ENCODE measurements at places on chromosomes 12 and 14. TPM values are rescaled to one million over a fixed set of nuclear protein-coding genes. Genes with fewer than 3 reads are reported as not detected.

The FOXG1 gene
- total RNA-seq, result not detected

The HOXC11 gene
- total RNA-seq, result not detected

The ZFP36L1 gene
- 79.2 TPM for total RNA-seq

The IQSEC3 gene
- 0.98 TPM for total RNA-seq

The C14orf132 gene
- 6.7 TPM for total RNA-seq

The DCN gene
- total RNA-seq, result 145 TPM

The RNF212B gene
- total RNA-seq, result not detected

The C12orf54 gene
- total RNA-seq, result not detected

The GDF11 gene
- 2.7 TPM for total RNA-seq

The CAPZA3 gene
- not detected for total RNA-seq

The TROAP gene
- total RNA-seq, result 12.4 TPM

The ETFBKMT gene
- total RNA-seq, result 5.2 TPM

The TAS2R31 gene
- 3.3 TPM for total RNA-seq

The OR6C6 gene
- total RNA-seq, result not detected

The PRB2 gene
- total RNA-seq, result not detected

The HRK gene
- total RNA-seq, result 1.1 TPM

The ORAI1 gene
- total RNA-seq, result 13.7 TPM

The TGFB3 gene
- total RNA-seq, result 4.5 TPM

The STON2 gene
- total RNA-seq, result 24.1 TPM

The GLI1 gene
- total RNA-seq, result 1.8 TPM

The C12orf42 gene
- total RNA-seq, result not detected

The CHST11 gene
- total RNA-seq, result 4.4 TPM

The FAM181A gene
- not detected for total RNA-seq

The ZNF891 gene
- 1.4 TPM for total RNA-seq

The CAND1 gene
- 106 TPM for total RNA-seq

The KRT79 gene
- not detected for total RNA-seq

The COL2A1 gene
- 1.2 TPM for total RNA-seq

The KRT72 gene
- total RNA-seq, result not detected

The LRRK2 gene
- total RNA-seq, result 1.7 TPM

The CIDEB gene
- total RNA-seq, result 16.6 TPM

The RTL1 gene
- not detected for total RNA-seq

The TMEM63C gene
- 43.0 TPM for total RNA-seq
